ENCODE measurements at places on chromosomes 6 and 20.

GRCh38 chr20:56299362-56299761, 50.8 kb downstream of the MC3R start:
- DNase-seq = no peak

GRCh38 chr6:28693751-28694443, 168.2 kb downstream of the GPX5 start:
- DNase-seq = no peak

DNA sequence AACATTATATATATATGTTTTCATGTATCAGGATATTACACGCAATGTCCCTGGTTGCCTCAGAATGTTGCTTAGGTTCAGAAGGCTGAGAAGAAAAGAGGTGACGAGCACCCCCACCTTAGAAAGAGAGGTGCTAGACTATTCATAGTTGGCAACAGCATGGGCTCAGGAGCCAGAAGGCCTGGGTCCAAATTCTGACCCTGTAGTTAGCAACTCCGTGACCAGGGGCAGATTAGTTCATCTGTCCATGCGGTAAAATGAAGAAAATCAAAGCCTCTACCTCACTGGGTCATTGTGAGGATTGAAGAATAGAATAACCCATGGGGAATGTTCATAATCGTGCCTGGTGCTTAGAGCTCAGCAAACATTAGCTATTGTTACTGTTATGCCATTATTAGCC, 5.4 kb upstream of the SIRT5 start:
- DNase-seq = no peak

GRCh38 chr6:650098-650497, 6.8 kb downstream of the HUS1B start:
- no peak for DNase-seq

GRCh38 chr6:5681480-5681879, 325.2 kb downstream of the NRN1 start:
- no peak for DNase-seq

DNA sequence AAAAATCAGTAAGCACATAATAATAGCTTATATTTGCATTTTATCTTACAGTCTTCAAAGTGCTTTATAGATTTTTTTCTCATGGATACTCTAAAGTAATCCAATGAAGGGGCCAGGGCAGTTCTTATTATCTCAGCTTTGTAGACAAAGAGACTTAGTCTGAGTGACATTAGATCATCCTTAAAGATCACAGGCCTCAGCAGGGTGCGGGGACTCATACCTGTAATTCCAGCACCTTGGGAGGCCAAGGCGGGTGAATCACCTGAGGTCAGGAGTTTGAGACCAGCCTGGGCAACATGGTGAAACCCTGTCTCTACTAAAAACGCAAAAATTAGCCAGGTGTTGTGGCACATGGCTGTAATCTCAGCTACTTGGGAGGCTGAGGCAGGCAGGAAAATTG, 14.5 kb downstream of the FERMT1 start:
- DNase-seq = no peak

GRCh38 chr6:33904050-33904746, 100.4 kb upstream of the MLN start:
- DNase-seq = no peak

DNA sequence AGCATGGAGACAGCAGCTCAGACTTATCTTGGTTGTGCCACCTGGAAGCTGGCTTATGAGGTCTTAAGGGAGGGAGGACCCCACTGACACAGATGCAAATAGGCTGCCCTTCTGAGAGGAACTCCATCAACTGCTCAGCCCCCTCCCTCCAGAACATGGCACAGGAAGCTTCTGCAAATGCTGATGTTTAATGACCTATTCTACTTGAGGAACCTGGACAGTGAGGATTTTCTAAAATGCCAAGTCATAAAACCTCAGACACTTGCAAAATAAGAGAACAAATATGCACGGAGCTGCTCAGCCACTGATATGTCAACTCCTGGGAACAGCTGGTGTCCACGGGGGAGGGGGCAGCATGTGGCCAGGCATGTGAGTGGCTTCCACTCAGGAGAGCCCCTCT, 3.5 kb downstream of the CST9 start:
- DNase-seq = no peak

DNA sequence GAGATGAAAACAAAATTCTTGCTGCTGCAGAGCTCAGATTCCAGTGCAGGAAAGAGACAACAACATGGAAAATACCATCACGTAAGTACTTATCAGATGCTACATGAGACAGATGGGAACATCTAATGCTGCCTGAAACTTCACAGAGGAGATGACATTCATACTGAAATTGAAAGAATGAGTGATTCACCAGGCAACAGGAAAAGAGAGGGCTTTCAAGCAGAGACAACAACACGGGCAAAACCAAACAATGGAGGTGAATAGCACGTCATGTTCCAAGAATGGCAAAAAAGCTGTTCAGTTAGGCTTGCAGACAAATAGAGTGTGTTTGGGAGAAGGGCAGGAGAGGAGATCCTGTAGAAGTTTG, 39.3 kb downstream of the GTF2H5 start:
- DNase-seq = no peak

- DNase-seq = no peak
Observed at GRCh38 chr6:110404607-110405006, 10.8 kb downstream of the DDO start.

- DNase-seq = no peak
Observed at GRCh38 chr6:13368731-13369115, 40.4 kb upstream of the TBC1D7 start.

- DNase-seq = no peak
Observed at GRCh38 chr6:139131736-139132280, 3.1 kb upstream of the HECA start.

DNA sequence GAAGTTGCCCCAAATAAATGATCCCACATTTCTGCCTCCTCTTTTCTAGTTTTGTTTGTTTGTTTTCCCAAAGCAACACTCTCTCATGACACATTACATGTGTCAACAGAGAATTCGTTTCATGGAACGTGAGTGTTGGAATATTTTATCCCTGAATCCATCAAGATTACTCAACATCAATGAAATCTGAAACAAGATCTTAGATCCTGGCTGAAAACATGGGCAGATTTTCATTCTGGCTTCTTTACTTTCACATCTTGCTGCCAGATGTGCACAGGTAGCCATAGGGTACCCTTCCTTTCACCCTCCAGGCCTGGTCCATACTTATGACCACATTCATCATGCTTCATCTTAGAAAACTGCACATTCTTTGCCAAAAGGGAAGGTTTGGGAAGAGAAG, 347.0 kb downstream of the DOK5 start:
- no peak for DNase-seq

DNA sequence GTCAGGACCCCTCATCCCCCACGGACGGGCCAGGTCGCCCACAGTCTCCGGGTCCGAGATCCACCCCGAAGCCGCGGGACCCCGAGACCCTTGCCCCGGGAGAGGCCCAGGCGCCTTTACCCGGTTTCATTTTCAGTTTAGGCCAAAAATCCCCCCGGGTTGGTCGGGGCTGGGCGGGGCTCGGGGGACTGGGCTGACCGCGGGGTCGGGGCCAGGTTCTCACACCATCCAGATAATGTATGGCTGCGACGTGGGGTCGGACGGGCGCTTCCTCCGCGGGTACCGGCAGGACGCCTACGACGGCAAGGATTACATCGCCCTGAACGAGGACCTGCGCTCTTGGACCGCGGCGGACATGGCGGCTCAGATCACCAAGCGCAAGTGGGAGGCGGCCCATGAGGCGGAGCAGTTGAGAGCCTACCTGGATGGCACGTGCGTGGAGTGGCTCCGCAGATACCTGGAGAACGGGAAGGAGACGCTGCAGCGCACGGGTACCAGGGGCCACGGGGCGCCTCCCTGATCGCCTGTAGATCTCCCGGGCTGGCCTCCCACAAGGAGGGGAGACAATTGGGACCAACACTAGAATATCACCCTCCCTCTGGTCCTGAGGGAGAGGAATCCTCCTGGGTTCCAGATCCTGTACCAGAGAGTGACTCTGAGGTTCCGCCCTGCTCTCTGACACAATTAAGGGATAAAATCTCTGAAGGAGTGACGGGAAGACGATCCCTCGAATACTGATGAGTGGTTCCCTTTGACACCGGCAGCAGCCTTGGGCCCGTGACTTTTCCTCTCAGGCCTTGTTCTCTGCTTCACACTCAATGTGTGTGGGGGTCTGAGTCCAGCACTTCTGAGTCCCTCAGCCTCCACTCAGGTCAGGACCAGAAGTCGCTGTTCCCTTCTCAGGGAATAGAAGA, 978 bp downstream of the HLA-A start:
- DNase-seq = no peak

GRCh38 chr20:46865824-46866223, 28.8 kb upstream of the EYA2 start:
- DNase-seq = no peak

DNA sequence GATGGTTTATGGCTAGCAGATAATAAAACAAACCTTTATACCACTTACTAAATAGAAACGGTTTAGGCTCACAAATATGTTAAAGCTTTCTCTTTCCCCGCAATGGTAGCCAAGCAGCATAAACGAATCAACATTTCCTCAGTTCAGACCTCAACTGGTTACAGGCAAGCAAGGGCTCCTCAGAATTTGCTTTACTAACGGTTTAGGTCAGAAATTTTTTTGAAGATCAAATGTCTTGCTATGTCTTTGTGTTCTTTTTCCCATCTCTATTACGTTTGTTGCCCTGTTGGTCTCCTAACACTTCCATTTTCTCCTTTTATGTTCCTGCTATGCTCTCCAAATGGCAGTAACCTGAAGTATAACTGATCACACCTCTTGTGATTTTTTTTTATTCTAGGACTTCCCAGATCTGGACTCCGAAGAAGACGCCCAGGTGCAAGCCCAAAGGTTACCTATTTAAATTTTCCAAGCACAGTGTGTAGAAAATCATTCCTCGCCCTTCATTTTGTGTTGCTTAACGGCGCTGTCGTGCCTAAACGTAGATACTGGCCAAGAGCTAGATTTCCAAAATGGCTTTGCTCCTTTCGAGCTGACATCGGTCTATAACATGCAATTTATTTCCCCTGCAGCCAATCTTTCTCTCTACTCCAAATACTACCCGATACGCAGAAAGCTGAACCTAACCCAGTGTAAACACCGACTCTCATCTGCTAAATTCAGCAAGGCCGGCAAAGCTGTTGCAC, 717 bp upstream of the ASF1A start:
- peak; percentile 77 for DNase-seq

GRCh38 chr6:119476554-119476953, 127.0 kb upstream of the MAN1A1 start:
- no peak for DNase-seq

DNA sequence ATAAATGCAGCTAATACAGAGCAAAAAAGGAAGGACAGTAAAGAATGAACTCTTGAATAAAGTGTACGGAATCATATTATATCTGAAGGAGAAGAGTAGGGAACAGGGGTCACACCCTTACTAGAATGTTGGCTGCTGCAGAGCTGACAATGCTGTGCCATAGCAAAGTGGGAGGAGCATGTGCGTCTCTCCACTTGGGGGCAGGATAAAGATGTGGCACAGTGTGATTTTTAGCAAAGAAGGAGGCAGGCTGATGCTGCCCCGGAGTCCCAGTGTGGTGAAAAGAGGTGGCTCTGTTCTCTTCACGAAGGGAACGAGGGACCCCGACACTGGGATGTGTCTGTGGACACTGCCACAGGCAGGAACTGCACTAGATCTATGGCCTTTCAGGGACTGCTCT, 67.5 kb downstream of the INSM1 start:
- DNase-seq = no peak

GRCh38 chr6:132763269-132763668, 5.6 kb upstream of the VNN2 start:
- no peak for DNase-seq

DNA sequence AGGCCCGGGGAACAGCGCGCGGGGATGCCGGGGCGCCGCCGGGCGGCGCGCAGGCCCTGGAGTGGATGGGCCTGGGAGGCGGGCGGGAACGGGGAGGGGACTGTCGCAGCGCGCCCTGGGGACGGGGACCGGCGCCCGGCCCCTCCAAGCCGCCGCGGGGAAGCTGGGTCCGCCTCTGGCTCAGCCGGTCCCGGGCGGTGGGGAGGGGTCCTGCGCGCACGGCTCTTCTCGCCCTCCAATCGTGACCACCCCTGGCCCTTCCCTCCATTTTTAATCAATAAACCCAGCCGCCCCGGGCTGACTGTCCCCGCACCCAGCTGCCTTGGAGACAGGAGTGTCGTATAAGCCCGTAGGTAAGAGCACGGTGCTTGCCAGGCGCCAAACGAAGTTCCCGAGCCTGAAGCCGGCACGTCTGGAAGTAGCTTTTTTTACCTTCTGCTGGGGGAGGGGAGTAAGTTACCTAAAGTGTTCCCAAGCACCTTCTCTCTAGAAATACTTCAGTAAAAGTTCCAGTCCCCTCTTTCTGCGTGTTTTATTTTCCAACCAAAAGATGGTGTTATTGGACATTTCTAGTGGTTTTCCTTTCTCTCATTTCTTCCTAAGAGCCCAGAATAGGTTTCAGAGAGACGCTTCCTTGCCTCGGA, 780 bp upstream of the TAF4 start:
- DNase-seq = no peak

- no peak for DNase-seq
Observed at GRCh38 chr20:42444799-42445198, 744.9 kb downstream of the PTPRT start.

DNA sequence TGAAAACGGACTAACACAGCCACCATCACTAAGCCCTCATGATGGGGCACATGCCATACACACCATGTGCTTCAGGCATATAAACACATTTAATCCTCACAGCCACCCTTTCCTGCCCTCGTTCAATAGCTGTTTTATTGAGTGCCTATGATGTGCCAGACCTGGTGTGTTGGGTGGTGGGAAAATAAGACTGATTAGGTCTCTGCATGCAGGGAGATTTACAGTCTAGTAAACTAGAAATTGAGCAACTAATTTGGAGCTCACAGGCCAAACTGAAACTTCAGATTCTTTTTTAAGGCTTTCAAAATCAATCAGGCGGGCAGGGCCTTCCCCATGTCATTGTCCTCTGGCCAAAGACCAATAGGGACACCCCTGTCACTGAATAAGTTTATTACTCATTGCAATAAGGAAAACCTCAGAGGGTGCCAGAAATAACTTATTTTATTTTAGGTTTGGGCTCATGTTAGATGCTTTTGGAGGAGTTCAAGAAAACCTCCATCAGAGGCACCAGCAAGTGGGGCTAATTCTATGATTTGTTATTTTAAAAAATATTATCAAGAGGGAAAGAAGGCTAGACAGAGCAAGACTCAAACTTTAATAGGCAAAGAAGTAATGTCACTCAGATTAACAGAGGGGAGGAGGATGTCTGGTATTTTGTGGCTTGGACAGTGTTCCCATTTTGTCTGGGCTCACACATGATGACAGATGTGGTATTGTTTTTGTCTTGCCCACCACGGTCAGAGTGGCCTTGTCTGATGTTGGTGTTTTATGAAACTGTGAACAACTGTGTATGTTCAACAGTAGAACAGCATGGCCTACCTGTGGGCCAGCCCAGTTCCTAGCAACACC, 12.0 kb downstream of the ZFP64 start:
- DNase-seq = no peak

DNA sequence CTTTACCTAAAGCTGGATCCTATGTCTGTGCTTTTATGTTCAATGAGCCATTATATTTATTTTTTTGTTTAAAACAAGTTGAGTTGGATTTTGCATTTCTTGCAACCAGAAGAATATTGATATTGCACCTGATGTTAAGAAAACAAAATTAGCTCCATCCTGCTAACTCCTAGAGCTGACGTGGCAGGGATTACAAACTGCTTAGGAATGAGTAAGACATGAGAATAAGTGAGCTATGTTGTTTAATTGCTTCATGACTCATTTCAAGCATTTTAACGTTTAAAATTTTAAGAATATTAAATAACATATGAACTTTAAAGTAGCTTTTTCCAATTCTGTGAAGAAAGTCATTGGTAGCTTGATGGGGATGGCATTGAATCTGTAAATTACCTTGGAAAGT, 663.5 kb downstream of the EPM2A start:
- no peak for DNase-seq

GRCh38 chr20:8361006-8361652, 229.1 kb downstream of the PLCB1 start:
- DNase-seq = no peak

Measured in renal cortex interstitium (tissue), 15 donors.